ENCODE measurements at places on chromosomes 16 and 17. TPM values are rescaled to one million over a fixed set of nuclear protein-coding genes. Genes with fewer than 3 reads are reported as not detected.

DNA sequence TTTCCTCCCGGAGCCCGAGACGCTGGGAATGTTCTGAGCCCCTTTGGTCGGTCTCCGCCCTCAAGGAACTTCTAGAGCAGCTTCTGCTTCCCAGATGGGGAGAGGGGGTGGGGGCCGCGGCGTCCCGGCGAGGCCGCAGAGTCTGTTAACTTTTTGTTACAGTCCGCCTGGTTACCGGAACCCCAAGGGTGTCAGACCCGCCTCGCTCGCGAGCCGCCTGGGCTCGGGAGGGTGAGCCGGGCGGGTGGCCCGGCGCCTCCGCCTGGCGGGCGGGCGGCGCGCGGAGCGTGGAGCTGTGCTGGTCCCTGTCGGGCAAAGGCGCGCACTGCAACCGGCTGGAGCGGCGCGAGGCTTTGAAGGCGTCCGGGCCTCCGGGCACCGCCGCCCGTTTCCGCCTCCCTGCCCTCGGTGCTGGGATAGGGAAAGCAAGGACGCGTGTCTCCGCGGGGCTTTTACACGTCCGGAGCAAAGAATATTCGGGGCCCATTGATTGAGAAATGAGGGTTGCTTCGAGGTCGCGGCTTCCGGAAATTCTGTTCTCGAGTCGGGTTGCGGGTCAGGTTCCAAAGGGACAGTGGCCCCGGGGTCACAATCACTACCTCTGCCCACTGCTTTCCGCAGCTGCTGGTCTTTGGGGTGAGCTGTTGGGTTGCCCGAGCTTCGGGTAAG lies 1.7 kb downstream of the HS3ST3B1 start:
- peak overlapping the region; percentile 97 for H3K4me3 ChIP-seq
- H3K27ac ChIP-seq = peak overlapping the region; percentile 73
- no peaks in the 10 kb centered on the region for H3K36me3 ChIP-seq
- H3K27me3 ChIP-seq = peaks cover 13% of the 10 kb centered on the region
- peaks cover 60% of the 10 kb centered on the region for H3K4me1 ChIP-seq
- DNase-seq = peak; percentile 80

DNA sequence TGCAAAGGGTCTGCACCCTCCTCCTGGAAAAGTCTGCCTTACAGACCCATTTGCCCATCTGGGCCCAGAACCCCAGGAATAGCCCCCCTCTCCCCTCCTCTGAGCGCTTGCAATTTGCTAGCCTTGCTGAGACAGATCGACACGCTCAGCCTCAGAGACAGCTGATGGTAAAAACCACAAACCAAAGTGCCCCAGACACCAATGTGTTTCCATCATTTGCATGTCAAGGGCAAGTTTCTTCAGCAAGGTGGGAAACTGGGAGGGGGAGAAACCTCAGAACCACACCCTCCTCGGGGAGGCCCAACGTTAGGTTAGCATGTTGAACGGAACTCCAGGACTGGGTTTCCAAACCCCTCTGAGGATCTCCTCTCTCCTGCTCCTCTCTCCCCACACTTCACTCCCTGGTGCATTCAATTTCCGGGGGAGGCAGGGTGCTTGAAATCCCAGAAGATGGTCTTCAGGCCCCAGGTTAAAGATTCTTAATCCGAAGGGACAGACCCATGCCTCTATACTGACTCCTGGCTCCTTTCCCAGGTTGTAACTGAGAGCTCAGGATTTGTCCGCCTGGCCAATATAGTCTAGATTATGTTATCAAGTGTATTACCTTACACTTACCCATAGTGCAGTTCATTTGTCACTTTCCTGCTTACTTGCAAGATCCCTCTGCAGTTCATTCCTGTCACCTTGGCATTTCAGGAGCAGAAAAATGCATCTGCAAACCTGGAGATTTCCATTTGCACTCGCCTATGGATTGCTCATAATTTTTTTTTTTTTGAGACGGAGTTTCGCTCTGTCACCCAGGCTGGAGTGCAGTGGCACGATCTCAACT lies 1.3 kb upstream of the CUEDC1 start:
- H3K4me3 ChIP-seq = peak overlapping the region; percentile 57
- peaks cover 19% of the 10 kb centered on the region for H3K4me1 ChIP-seq
- H3K27me3 ChIP-seq = peaks cover 13% of the 10 kb centered on the region
- DNase-seq = peak; percentile 55
- H3K27ac ChIP-seq = no peak overlapping the region
- no peaks in the 10 kb centered on the region for H3K36me3 ChIP-seq

Gene FBXL16
- total RNA-seq = 11.7 TPM

Gene KRTAP4-9
- not detected for total RNA-seq

DNA sequence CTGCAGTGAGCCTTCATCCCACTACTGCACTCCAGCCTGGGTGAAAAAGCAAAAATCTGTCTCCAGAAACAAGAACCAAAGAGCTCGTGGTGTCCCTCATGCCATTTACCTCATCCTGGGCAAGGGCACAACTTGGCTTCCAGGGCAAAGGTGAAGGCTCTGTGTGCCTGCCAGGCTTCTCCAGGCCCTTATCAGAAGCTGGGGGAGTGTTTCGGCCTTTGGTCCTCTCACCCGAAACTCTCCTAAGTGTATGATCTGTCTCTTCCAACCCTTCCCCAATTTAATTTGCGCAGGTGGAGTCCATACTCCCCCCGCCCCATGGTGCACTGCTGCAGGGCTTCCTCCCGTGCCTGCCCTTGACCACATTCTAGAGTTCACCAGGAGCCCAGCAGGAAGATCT lies 1.1 kb downstream of the CES2 start:
- no peak for DNase-seq
- no peak overlapping the region for H3K27ac ChIP-seq
- H3K4me1 ChIP-seq = peaks cover 48% of the 10 kb centered on the region

GRCh38 chr17:81966343-81967243 lies 5.6 kb upstream of the NOTUM start:
- peaks cover 37% of the 10 kb centered on the region for H3K4me1 ChIP-seq
- H3K27me3 ChIP-seq = peaks cover 12% of the 10 kb centered on the region

Gene LRRC75A
- 1.9 TPM for total RNA-seq

DNA sequence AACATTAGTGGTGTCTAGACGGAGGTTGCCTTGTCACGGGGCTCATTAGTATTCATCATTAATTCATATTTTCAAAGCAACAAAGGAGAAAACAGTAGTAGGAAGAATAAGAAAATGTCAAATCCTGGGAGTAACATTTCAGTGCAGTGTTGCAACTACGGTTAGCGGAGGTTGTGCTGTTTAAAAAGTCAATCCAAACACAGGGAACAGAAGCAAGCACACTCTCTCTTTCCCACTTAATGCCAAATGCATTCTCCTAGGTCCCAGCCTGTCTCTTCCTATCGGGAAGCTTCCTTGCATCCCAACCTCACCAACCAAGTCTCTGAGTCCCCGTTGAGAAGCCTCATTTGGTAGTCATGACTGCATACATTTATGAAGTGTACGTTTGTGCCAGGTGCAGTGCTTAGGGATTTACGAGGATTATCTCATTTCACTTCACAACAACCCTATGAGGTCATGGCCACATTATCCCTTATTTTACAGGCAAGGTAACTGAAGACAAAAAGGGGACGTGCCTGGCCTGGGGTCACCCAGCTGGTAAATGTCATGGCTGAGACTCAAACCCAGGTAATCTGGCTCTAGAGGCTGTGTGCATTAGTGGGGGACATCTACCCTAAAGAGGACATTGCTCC lies 283.6 kb upstream of the SALL1 start:
- no peaks in the 10 kb centered on the region for H3K36me3 ChIP-seq
- no peak overlapping the region for H3K4me3 ChIP-seq
- no peak overlapping the region for H3K27ac ChIP-seq
- DNase-seq = no peak
- no peaks in the 10 kb centered on the region for H3K4me1 ChIP-seq

- no peak overlapping the region for H3K27ac ChIP-seq
- H3K4me1 ChIP-seq = peaks cover 95% of the 10 kb centered on the region
- no peak for DNase-seq
- H3K4me3 ChIP-seq = no peak overlapping the region
These were observed 6.5 kb downstream of the TMEM204 start for GRCh38 chr16:1539720-1540555.

DNA sequence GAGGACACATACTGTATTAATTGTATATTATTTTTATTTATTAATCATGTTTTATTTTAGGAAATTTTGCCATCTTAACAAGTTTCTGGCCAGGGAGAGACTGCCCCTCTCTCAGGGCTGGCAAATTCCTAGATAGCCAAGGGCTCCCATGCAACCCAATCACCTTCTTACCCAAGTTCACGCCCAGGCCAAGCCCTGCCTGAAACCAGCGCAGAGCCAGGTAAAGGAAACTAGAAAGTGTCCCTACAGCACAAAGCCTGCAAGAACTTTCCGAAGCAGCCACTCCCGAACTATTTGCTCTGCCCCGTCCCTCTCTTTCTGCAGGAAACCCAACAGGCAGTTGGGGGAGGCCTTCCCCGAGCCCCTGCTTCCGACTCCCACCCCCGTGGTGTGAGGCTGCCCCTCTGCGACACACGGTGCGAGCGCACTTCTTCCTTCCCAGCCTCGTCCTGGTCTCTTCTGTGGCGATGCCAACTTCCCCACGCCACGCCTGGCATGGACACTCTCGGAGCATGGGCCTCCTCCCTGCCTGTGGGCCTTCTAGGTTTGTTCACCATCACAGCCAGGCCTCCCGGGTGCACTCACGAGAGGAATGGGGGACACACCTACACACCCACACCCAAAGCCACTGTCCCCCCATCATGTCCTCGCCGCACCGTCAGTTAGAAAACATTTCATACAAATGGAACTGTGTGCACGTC lies 100.4 kb downstream of the ZNF778 start:
- no peak for DNase-seq
- peaks cover 10% of the 10 kb centered on the region for H3K36me3 ChIP-seq
- H3K27ac ChIP-seq = no peak overlapping the region
- peaks cover 100% of the 10 kb centered on the region for H3K4me1 ChIP-seq
- no peak overlapping the region for H3K4me3 ChIP-seq
- no peaks in the 10 kb centered on the region for H3K27me3 ChIP-seq

- H3K4me1 ChIP-seq = peaks cover 3% of the 10 kb centered on the region
- no peaks in the 10 kb centered on the region for H3K36me3 ChIP-seq
- DNase-seq = no peak
- H3K27me3 ChIP-seq = no peaks in the 10 kb centered on the region
- H3K4me3 ChIP-seq = no peak overlapping the region
- H3K27ac ChIP-seq = no peak overlapping the region
These were observed 927 bp upstream of the SULT1A2 start for GRCh38 chr16:28597692-28598261.

DNA sequence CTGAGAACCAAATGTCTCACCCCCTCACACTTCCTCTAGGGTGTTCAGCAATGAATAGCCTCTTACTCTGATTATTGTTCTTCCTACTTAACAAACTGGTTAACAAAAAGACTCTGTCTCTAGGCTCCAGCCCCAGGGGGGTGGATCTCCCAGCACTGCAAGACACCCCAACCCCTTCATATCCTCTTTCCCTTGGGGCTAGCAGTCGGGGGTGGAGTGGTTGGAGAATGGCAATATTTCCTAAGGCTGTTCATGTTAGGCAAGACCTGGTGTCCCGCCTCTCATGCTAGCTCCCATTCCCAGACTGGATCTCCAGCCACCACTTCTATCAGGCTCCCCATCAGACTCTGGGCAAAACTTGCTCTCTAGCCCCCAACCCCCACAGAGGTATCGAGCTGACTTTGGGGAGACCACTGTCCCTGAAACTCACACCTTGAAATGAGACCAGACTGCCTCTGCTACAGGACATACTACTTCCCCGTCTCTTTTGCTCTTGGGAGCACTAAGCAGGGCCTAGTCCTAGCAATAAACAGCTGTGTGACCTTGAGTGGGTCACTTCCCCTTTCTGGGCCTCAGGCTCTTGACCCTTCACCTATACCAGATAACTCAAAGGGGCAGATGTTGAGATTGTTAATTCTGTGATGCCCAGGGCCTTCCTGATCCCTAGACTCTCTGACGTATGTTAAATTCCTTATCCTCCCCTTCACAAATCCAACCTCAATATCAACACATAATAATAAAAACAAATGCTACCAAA lies 2.4 kb downstream of the SLC25A35 start:
- no peaks in the 10 kb centered on the region for H3K27me3 ChIP-seq
- no peak for DNase-seq
- no peak overlapping the region for H3K27ac ChIP-seq
- no peak overlapping the region for H3K4me3 ChIP-seq
- peaks cover 44% of the 10 kb centered on the region for H3K4me1 ChIP-seq

DNA sequence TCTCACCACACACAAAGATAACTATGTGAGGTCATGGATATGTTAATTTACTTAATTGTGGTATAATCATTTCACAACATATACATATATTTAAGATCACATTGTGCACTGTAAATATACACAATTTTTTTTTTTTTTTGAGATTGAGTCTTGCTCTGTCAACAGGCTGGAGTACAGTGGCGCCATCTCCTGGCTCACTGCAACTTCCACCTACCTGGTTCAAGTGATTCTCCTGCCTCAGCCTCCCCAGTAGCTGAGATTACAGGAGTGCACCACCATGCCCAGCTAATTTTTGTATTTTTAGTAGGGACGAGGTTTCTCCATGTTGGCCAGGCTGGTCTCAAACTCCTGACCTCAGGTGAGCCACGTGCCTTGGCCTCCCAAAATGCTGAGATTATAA lies 11.5 kb upstream of the PRSS54 start:
- H3K27ac ChIP-seq = no peak overlapping the region
- peak; percentile 52 for DNase-seq
- H3K27me3 ChIP-seq = no peaks in the 10 kb centered on the region

Gene RAB37
- total RNA-seq = 19.0 TPM

DNA sequence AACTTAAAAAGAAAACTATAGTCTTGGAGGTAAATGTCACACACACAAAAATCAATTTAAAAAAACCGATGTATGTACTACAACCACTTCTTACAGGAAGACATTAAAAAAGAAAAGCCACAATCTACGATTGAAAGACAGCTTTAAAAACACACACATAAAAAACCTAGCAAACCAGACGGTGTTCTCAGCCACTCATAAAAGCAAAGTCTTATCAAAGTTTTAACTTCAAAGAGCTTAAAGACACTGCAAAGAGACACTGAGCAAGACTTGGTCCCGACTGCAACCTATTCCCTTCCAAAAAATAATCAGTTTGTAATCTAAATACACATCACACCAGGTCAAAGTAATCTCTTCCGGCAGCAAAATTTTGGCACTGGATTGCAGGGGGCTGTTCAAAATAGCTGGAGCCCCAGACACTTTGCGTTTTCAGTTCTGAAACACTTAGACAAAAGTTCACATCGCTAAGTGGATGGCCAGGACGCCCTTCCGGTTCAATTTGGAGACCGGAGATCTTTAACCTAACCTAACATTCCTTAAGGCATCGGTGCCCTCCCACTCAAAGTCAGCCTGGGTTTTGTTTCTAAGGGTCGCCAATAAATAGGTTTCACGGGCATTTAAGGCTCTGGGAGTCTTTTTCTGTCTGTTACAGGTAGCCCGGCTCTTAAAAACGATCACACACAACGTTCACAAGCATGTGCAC lies 2.6 kb downstream of the ZCCHC14 start:
- no peaks in the 10 kb centered on the region for H3K36me3 ChIP-seq
- H3K4me3 ChIP-seq = peak overlapping the region; percentile 54
- DNase-seq = peak; percentile 40
- no peaks in the 10 kb centered on the region for H3K27me3 ChIP-seq
- H3K4me1 ChIP-seq = peaks cover 51% of the 10 kb centered on the region

DNA sequence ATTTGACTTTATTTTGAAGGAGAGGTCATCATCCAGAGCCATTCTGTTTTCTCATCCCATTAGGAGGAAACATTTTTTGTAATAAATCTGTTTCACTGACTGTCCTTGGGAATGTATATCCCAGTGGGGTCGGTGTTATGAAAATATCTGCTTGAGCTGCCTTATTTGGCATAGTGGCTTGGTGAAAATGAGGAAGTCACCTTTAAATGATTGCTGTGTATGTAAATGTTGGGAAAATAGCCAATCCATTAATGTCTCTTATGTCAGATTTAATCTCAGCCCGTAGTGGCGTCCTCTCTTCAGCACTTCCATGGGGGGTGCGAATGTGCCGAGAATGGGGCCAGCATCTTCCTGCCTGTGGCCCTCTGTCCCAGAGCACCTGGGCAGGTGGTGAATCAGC lies 57.6 kb downstream of the BANP start:
- no peaks in the 10 kb centered on the region for H3K4me1 ChIP-seq
- no peak overlapping the region for H3K27ac ChIP-seq
- no peak overlapping the region for H3K4me3 ChIP-seq
- peaks cover 68% of the 10 kb centered on the region for H3K36me3 ChIP-seq

Gene IGF2BP1
- total RNA-seq = not detected
